H4 (cell line): ENCODE measurements at places on chromosomes 5 and 9.

GRCh38 chr5:115666023-115666422 lies 40.2 kb upstream of the TMED7 start:
- DNase-seq = no peak

DNA sequence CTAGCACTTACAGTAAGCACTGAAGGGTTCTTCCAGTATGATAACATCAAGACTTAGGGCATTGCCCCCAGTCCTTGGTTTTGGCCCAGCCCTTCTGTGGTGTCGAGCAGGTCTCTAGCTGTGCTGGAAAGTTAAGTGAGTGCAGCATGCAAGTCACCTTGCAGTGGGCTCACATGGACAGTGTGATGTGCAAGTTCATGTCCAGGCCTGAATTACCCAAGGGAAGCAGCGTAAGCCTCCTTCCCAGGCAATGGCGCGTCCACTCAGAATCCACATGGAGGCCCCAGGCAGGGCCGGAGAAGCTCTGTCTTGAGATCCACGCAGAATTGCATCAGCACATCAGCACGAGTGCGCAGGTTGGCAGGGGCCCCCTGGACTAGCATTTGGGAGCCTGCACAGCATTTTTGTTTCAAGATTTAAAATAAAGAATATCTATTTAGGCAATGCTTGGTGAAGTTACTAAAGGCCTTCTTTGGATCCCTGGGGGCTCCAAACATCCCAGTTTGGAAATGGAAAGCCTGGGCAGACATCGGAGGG lies 108.4 kb upstream of the ALDH1B1 start:
- no peak for DNase-seq

GRCh38 chr5:149951138-149951749 lies 6.7 kb upstream of the PDE6A start:
- no peak for DNase-seq

- DNase-seq = peak; percentile 45
Measured at GRCh38 chr9:14271093-14271673, 42.8 kb downstream of the NFIB start.

GRCh38 chr5:62534461-62535236 lies 44.0 kb upstream of the LRRC70 start:
- DNase-seq = no peak

DNA sequence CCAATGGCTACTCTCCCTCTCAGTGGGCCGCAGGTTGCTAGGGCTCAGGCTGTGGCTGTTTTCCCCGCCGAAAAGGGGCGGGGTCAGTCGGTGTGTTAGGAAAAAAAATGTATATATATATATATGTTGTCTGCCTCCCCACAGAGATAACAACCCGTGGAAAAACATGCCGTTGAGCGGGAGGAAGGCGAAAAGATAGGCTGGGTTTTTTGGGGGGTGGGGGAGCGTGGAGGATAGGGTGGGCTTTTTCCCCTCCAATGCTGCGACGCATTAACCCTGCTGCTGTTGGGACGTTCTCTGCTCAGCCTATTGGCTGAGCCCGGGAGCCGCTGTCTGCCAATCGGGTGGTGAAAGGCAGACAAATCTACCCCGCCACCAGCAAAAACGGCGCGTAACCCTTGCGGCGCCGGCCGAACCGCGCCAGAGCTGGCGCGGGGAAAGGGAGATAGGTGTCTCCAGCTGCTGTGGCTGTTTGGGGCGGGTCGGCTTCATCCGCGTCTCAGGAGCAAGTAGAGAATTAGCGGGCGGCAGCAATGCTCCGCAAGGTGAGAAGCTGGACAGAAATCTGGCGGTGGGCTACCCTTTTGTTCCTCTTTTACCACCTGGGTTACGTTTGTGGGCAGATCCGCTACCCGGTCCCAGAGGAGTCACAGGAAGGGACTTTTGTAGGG lies at the start of gene PCDHGC4:
Gene PCDHGC4, plus strand, starts transcription at position 390 of the 671 bp plus-strand sequence. Its CDS starts 144 bp downstream, at position 534.
- no peak for DNase-seq

DNA sequence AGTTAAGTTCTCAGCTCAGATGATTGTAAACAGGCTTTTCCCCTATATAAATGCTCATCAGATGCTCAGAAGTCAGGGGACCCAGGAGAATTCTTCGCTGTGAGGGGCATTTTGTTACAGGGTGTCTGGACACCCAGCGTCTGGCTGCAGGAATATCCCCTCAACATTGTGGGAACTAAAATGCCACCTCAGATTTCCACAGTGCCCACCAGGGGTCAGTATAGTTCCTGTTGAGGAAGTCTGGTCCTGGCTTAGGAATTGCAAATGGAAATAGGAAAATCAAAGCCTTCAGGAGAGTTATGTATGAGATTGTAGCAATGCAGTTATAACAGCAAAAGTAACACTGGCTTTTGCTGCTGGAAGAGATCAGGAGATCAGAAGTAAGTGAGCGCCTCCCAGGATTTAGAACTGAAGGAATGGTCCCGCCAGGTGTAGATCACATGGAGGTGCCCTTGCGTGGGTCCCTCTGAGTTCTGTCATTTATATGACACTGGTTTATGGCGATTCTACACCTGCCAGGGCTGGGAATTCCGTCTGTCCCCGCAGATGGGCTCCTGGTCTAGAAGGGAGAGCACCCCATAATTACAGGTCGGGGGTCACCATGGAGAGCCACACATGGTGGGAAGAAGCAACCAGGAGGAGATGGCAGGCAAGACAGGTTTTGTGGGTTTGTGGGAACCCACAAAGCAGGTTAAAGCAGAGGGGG lies 47.1 kb upstream of the CTSL start:
- peak; percentile 65 for DNase-seq

GRCh38 chr5:111116550-111116949 lies 24.4 kb downstream of the WDR36 start:
- DNase-seq = no peak

GRCh38 chr5:142316051-142316450 lies 8.8 kb downstream of the SPRY4 start:
- DNase-seq = no peak

- DNase-seq = no peak
Measured at GRCh38 chr5:9342161-9342787, 203.6 kb downstream of the SEMA5A start.

DNA sequence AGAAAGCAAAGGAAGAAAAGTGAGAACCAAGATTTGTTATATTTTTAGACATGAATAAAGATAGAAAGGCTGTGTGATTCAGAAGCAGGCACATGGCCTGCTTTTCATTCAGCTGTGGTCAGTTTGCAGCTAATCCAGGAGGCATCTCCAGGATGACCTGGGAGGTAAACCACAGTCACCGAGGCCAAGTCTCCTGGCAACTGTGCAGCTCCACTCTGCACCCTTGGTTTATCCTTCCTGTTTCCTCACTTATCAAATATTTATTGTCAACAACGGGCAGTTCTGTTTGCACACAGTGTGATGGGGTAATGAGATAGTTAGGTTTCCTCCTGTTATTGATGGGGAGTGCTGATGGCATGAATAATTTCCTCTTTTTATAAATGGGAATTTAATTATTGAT lies 243.0 kb downstream of the PSAT1 start:
- DNase-seq = peak; percentile 49

DNA sequence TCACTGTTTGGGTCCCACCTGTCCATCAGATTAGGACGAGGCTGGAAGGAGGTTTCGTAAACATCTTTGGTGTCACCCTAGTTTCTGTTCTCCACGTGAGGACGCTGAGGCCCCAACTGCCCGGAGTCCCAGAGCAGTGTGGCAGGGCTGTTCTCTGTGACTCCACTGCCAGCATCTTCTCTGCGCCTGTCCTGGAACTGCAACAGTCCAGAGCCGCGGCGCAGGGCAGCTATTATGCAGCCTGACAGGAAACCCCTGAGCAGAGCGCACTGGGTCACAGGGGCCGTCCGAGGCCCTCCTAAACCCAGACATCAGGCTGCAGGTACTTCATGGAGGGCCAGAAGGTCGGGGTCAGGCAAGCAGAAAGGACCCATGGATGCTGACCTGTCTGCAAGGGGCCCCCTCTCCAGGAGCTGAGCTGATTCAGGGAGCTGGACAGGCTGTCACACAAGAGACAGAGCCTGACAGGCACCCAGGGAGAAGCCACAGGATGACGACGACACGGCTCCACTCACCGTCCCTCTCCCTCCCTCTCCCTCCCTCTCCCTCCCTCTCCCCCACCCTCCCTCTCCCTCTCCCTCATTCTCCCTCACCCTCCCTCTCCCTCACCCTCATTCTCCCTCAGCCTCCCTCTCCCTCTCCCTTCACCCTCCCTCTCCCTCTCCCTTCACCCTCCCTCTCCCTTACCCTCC lies 31.7 kb downstream of the DBH start:
- DNase-seq = no peak

DNA sequence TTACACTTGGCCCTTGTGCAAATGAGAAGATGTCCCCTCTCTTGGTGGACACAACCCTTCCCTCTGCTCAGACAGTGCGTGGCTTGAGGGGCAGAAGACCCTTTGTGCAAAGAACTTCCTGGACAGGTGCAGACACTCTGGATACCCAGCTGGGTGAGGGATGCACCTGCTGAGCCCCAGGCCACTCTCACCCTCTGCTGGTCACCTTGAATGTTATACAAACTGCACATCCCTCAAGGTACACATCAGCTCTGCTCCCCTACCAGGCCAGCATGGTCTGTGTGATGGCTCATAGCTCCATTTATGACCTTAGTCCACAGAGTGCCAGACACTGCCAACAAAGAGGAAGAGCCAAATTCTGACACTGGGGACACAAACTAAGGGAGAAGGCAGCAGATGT lies 3.1 kb upstream of the DIRAS2 start:
- DNase-seq = no peak

DNA sequence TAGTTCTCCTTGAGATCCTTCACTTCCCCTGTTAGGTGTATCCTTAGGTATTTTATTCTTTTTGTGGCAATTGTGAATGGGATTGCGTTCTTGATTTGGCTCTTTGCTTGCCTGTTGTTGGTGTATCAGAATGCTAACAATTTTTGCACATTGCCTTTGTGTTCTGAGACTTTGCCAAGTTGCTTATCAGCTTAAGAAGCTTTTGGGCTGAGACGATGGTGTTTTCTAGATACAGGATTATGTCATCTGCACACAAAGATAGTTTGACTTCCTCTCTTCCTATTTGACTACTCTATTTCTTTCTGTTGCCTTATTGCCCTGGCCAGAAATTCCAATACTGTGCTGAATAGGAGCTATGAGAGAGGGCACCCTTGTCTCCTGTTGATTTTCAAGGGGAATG lies 609.4 kb upstream of the COX7C start:
- DNase-seq = no peak

DNA sequence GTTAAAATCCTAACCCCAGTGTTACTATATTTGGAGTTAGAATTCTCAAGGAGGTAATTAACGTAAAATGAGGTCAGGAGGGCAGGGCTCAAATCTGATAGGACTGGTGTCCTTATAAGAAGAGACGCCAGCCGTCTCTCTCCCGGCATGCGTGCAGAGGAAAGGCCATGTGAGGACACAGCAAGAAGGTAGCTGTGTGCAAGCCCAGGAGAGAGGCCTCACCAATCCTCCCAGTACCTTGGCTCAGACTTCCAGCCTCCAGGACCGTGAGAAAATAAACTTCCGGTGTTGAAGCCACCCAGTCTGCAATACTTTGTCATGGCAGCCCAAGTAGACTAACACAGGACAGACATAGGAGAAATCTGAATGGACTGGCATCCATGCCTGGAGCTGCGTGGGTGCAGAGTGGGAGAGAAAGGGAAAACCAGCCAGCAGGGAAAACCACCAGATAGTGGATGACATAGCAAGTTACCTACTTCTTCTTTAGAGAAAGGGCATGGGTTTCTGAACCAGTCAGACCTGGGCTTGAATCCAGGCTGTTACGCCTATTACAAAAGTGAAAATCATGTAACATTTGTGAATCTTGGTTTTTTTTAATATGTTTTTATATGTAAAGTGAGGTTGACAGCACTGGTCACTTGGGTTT lies 89.2 kb downstream of the FSTL4 start:
- peak; percentile 41 for DNase-seq

GRCh38 chr5:94893412-94894135 lies 275.1 kb downstream of the SLF1 start:
- no peak for DNase-seq

GRCh38 chr9:126703002-126703865 lies 89.5 kb downstream of the LMX1B start:
- DNase-seq = no peak

DNA sequence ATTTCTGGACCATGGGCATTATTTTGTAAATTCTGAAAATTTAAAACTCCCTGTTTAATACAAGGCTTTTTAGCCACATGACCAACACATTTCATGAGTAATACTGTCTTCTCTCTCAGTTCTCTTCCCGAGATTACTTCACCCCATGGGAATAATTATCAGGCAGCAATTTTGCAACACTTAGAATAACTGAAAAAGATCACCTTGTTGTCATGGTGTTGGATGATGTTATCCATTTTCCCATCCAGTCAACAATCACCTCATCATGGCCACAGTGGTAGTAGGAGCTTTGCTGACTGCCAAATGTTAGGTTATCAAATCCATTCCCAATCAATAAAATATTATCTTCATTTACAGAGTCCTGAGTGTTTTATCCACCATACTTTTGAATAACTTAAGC lies 354.9 kb upstream of the ISL1 start:
- DNase-seq = no peak

- no peak for DNase-seq
Measured at GRCh38 chr9:72444435-72444834, 77.0 kb upstream of the TMC1 start.

DNA sequence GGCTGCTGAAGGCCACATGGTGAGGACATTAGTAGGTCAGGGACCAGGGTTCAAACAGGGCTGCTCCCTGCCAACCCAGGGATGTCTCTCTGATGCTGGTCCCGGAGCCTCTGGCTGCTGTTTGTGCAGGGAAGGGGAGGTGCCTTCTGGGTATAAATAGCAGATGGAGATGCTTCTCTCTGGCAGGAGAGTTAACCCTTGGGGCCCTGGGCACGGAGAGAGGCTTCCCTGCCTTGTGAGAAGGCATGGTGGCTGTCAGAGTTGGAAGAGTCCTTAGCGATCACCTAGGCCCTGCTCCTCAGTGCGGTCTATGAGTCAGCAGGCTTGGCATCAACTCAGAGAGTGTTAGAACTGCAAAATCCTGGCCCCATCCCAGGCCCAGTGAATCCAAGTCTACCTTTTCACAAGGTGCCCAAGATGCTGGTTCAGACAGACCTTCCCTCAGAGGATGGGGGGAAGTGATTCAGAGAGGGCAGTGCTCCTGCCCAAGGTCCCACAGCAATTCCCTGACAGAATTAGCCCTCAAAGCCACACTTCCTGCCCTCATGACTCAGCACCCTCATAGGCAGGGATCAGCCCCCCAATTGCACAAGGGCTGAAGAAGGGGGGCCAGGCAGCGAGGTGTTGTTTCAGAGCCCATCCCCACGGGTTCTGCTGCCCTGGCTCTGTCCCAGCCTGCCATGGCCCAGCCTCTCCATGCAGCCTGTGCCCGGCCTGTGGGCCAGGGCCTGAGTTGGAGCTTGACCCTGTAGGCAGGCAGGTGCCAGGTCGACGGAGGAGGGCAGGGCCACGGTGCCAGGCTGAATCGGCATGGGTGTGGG lies 25.6 kb downstream of the CAMK2A start:
- peak; percentile 94 for DNase-seq

GRCh38 chr5:10199692-10200091 lies 50.0 kb downstream of the ATPSCKMT start:
- no peak for DNase-seq

DNA sequence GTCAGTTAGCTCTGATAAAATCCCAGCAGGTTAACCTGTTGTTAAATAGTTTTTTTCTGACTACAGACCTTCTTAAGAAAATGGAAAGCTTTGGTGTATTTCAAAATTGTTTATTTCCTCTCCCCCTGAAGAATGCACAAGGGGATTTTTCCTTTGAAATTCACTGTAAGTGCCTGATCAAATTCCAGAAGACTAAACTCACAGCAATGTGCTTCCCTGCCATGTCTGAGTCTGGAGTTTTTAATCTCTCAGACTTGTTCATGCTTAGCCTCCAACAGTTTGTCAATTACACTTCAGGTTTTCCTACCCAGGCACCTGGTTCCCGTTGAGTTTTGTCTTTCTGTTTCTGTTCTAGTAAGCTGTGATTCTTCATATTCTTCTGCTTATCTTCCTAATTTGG lies 961.6 kb upstream of the CDH18 start:
- DNase-seq = no peak
